ENCODE measurements at places on chromosomes 7 and 10. TPM values are rescaled to one million over a fixed set of nuclear protein-coding genes. Genes with fewer than 3 reads are reported as not detected.

The EBLN1 gene
- not detected for total RNA-seq

The STARD3NL gene
- 53.8 TPM for total RNA-seq

The FAM25G gene
- not detected for total RNA-seq

DNA sequence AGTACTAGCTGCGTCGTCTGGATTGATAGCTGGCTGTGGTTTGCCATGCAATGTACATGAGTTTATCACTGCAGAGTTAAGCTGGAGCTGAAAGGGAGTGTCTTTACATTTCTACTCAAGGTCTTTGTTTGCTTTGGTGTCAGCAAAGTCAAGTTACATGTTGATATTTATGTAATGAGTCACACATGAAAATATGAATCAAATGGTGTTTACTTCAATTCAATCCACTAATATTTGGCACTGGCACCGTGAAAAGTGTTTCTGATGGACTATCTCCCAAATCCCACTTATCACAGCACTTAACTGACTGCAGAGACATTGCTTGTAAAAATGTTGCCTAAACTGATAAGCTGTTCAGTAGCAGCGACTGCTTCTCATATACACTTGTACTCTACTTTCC is 395.9 kb downstream of the TFEC start:
- DNase-seq, result no peak
- H3K27ac ChIP-seq, result no peak overlapping the region
- H3K4me1 ChIP-seq, result peaks cover 7% of the 10 kb centered on the region
- H3K36me3 ChIP-seq, result no peaks in the 10 kb centered on the region

- no peak overlapping the region for H3K4me3 ChIP-seq
- no peak for DNase-seq
- no peak overlapping the region for H3K27ac ChIP-seq
- H3K4me1 ChIP-seq, result no peaks in the 10 kb centered on the region
Observed at GRCh38 chr7:98315318-98315993, 34.0 kb downstream of the BRI3 start.

- no peaks in the 10 kb centered on the region for H3K36me3 ChIP-seq
- H3K4me1 ChIP-seq, result no peaks in the 10 kb centered on the region
- DNase-seq, result no peak
- no peak overlapping the region for H3K4me3 ChIP-seq
Observed at GRCh38 chr10:13911821-13912520, 325.2 kb downstream of the PRPF18 start.

GRCh38 chr10:114394531-114394930 is 9.8 kb downstream of the AFAP1L2 start:
- H3K4me3 ChIP-seq, result no peak overlapping the region
- H3K36me3 ChIP-seq, result no peaks in the 10 kb centered on the region
- H3K4me1 ChIP-seq, result peaks cover 10% of the 10 kb centered on the region

GRCh38 chr10:5776881-5777197 is 36.4 kb downstream of the GDI2 start:
- no peaks in the 10 kb centered on the region for H3K27me3 ChIP-seq
- H3K4me3 ChIP-seq, result no peak overlapping the region
- no peak for DNase-seq
- H3K27ac ChIP-seq, result no peak overlapping the region
- peaks cover 35% of the 10 kb centered on the region for H3K36me3 ChIP-seq

- DNase-seq, result no peak
- H3K27ac ChIP-seq, result no peak overlapping the region
- H3K27me3 ChIP-seq, result no peaks in the 10 kb centered on the region
- no peaks in the 10 kb centered on the region for H3K36me3 ChIP-seq
- no peaks in the 10 kb centered on the region for H3K4me1 ChIP-seq
Observed at GRCh38 chr10:100327007-100327717, 2.9 kb downstream of the PKD2L1 start.

DNA sequence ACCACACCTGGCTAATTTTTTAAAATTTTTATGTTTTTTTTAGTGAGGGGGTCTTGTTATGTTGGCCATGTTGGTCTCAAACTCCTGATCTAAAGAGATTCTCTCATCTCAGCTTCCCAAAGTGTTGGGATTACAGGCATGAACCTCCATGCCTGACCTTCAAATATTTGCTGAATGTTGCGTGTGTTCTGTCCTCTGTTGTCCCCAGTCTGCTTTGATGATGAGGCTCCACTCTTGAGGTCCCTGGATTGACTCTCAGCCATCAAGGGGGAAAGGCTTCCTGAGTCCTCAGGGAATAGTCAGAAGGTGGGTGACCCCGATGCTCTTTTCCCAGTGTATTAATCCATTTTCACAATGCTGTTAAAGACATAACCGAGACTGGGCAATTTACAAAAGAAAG is 26.0 kb downstream of the LYZL2 start:
- DNase-seq, result no peak
- H3K36me3 ChIP-seq, result no peaks in the 10 kb centered on the region
- H3K27me3 ChIP-seq, result no peaks in the 10 kb centered on the region
- H3K4me3 ChIP-seq, result no peak overlapping the region

All from upper lobe of right lung (tissue), 1 donor.